ENCODE measurements at places on chromosomes 11 and 22.
A peak's percentile ranks its signal among the peaks of the same experiment; 100 is the strongest.

- no peak overlapping the region for H3K4me3 ChIP-seq
- no peaks in the 10 kb centered on the region for H3K36me3 ChIP-seq
- peaks cover 2% of the 10 kb centered on the region for H3K27me3 ChIP-seq
- H3K27ac ChIP-seq = no peak overlapping the region
Measured at GRCh38 chr11:64643256-64643881, 52.3 kb downstream of the SLC22A12 start.

DNA sequence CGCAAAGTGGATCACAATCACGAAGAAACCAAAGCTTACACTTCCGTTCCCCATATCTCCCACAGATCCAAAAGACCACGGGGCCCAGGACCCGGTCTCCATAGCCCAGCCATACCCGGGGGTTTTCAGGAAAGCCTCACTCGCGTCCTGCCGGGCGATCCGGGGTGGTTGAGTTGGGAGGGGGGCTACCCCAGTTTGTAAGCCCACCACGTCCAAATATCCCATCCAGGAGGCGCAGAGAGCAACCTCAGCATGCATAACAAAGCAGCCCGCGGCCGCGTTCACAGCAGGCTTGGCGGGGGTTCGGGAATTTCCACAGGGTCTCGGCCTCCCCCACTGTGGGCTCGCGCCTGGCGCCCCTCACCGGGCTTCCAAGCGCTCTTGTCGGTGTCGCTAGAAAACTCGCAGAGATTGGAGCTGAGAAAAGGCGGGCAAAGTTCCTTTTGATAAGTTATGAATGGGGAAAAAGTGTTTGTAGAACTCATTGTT lies 9.5 kb downstream of the SDF2L1 start:
- peaks cover 11% of the 10 kb centered on the region for H3K4me1 ChIP-seq
- H3K4me3 ChIP-seq = peak overlapping the region; percentile 86
- no peaks in the 10 kb centered on the region for H3K36me3 ChIP-seq
- DNase-seq = no peak
- H3K27me3 ChIP-seq = no peaks in the 10 kb centered on the region
- H3K27ac ChIP-seq = no peak overlapping the region

GRCh38 chr11:2807025-2807681 lies 78.4 kb downstream of the CDKN1C start:
- H3K36me3 ChIP-seq = no peaks in the 10 kb centered on the region
- H3K4me1 ChIP-seq = no peaks in the 10 kb centered on the region
- DNase-seq = no peak
- H3K4me3 ChIP-seq = no peak overlapping the region
- H3K27me3 ChIP-seq = no peaks in the 10 kb centered on the region

DNA sequence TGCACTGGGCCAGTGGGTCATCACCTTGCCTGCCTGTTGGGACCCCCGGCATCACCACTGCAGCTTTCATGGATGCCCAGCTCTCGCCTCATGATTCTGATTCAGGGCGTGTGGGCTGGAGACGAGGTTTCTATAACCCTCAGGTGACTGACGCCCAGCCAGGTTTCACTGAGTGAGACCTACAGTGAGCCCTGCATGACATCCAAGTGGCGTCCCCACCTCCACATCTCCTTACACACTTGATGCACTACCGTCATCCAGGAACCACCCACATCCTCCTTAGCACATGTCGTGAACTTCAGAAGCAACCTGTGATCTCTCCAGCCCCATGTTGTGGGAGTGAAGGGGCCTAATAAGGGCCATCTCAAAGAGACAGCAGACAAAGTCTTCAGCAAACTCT lies 257.5 kb downstream of the CTTN start:
- no peak overlapping the region for H3K4me3 ChIP-seq
- H3K27ac ChIP-seq = no peak overlapping the region
- H3K36me3 ChIP-seq = no peaks in the 10 kb centered on the region
- DNase-seq = no peak
- no peaks in the 10 kb centered on the region for H3K27me3 ChIP-seq
- no peaks in the 10 kb centered on the region for H3K4me1 ChIP-seq

DNA sequence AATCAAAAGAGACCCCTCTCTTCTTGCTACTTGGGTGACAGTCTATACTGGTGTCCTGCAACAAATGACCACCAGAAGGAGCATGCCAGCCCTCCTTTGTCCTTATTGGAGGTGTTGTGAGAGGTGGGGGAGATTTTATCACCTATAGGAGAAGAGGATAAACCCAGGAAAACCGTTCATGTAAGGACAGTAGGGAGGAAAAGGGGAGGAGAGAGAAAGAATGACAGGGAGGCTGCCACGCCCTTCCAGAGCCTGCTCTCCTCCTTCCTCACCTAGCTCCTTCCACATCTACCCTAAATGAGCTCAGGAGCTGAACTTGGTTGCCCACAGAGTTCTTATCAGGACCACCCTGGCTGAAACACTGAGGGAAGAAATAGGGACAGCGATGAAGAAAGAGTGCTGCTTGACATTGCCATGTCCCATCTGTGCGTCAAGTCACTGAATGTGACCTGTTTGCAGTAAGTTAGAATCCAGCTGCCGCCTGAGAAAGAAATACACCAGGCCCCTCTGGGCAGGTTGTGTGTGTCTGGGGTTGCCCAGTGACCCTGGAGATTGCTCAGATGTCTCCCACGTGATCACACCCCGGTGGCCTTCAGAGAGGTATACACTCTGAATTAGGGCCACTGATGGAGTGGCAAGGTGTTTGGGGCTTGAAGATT lies 40.4 kb upstream of the ETS1 start:
- H3K4me3 ChIP-seq = no peak overlapping the region
- peak overlapping the region; percentile 78 for H3K27ac ChIP-seq
- DNase-seq = no peak
- peaks cover 84% of the 10 kb centered on the region for H3K4me1 ChIP-seq
- H3K27me3 ChIP-seq = no peaks in the 10 kb centered on the region

GRCh38 chr11:1807264-1807995 lies 27.4 kb upstream of the SYT8 start:
- no peaks in the 10 kb centered on the region for H3K36me3 ChIP-seq
- H3K27ac ChIP-seq = no peak overlapping the region
- peaks cover 5% of the 10 kb centered on the region for H3K27me3 ChIP-seq

- H3K4me3 ChIP-seq = no peak overlapping the region
- no peak overlapping the region for H3K27ac ChIP-seq
- H3K4me1 ChIP-seq = no peaks in the 10 kb centered on the region
- no peak for DNase-seq
Measured at GRCh38 chr11:8102296-8102915, 21.4 kb downstream of the TUB start.

DNA sequence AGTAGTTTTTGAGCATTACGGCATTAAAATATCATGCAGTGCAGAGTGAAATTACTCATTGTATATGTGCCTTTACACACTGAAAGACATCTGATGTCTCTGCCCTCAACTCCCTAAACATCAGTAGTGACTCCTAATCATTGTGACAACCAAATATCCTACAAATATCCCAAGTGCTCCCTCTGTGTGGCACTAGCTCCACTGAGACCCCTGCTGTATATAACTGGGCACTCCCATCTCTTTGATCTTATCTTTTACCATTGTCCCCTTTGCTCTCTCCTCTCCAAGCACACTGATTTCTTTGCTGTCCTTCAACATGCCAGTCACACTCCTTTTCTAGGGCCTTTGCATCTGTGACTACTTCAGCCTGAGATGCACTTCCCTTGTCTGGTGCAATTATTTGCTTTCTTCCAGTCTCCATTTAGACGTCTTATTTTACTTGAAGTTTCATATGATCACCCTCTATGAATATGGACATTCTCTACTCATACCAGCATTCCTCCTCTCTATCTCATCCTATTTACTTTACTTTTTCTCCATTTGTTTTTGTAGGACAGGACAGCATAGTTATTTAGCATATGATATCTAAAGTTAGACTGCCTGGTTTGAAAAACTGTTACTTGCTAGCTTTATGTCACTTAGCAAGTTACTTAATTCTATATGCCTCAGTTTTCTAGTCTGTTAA lies 2.4 kb downstream of the SLC5A12 start:
- H3K36me3 ChIP-seq = no peaks in the 10 kb centered on the region
- H3K27me3 ChIP-seq = no peaks in the 10 kb centered on the region
- no peak for DNase-seq
- no peak overlapping the region for H3K4me3 ChIP-seq
- no peak overlapping the region for H3K27ac ChIP-seq
- H3K4me1 ChIP-seq = no peaks in the 10 kb centered on the region

GRCh38 chr11:67278135-67278938 lies 10.8 kb upstream of the ANKRD13D start:
- peaks cover 27% of the 10 kb centered on the region for H3K36me3 ChIP-seq
- H3K27me3 ChIP-seq = no peaks in the 10 kb centered on the region
- H3K4me1 ChIP-seq = peaks cover 100% of the 10 kb centered on the region
- peak overlapping the region; percentile 49 for H3K4me3 ChIP-seq
- no peak for DNase-seq

GRCh38 chr11:45569776-45570175 lies 95.6 kb downstream of the CHST1 start:
- no peak overlapping the region for H3K27ac ChIP-seq
- no peak for DNase-seq
- H3K36me3 ChIP-seq = no peaks in the 10 kb centered on the region
- H3K4me3 ChIP-seq = no peak overlapping the region
- no peaks in the 10 kb centered on the region for H3K4me1 ChIP-seq

DNA sequence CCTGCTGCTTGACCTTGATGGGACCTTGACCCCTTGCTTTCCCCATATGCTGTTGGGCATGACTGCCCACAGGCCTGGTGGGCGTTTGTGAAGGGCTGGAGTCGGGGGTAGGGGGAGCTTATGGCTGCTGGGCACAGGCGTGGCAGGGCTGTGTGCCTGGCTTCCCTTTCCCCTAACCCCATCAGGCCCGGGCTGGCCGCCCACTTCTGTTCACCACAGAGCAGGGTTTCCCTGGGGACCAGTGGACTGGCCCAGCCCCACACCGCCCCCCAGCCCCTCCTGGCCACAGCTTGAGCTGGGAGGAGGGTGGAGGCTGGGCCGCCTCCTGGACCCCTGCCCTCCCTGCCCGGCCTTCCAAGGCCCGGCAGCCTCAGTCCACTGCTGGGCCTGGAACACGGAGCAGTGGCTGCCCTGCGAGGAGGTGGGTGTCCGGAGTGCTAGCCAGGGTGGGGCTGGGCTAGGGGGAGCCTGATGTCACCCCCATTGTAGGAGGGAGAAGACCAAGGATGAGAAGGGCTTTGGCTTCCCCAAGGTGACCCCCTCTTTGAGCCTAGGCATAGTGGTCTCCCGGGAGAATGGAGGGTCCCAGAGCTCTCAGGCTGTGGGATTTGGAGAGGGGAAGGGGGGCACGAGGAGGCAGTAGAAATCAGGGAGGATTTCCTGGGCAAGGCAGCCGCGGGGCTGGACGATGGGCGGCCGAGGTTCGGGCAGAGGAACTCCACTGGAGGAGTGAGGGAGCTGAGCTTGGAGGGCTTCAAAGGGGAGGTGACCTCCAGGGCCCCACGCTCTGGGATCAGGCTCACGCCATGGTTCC lies at the start of gene AIFM3:
Gene AIFM3, plus strand, starts transcription at position 373 of the 814 bp plus-strand sequence. CDS start 690 bp downstream, outside the sequence.
- DNase-seq = no peak
- peaks cover 2% of the 10 kb centered on the region for H3K27me3 ChIP-seq
- H3K27ac ChIP-seq = no peak within 1 kb of the TSS
- H3K4me3 ChIP-seq = no peak within 1 kb of the TSS
- H3K36me3 ChIP-seq = no peaks in the 10 kb centered on the region

DNA sequence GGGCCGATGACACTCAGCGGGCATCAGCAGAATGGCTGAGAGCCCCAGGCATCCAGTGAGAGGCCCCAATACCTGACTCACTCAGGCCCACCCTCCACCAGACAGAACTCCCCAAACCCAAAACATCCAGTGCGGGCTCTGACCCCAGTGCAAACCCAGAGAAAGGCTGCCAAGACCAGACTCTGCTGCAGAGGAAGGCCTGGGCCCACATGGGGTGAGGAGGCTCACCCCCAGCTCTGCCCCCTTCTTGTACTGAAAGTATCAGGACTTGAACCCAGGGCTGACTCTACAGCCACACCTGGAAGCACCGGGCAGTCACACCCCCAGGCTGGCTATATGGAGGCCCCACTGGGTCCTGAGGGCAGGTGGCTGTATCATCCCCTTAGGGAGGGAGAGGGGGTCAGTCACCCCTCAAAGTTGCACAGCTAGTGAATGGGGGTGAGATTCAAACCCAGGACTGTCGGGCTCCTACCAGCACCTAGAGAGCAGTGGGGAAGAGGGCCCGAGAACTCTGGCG lies 49.3 kb downstream of the IGLL1 start:
- DNase-seq = no peak
- no peaks in the 10 kb centered on the region for H3K4me1 ChIP-seq
- no peak overlapping the region for H3K27ac ChIP-seq
- H3K4me3 ChIP-seq = no peak overlapping the region
- H3K27me3 ChIP-seq = peaks cover 41% of the 10 kb centered on the region
- no peaks in the 10 kb centered on the region for H3K36me3 ChIP-seq

DNA sequence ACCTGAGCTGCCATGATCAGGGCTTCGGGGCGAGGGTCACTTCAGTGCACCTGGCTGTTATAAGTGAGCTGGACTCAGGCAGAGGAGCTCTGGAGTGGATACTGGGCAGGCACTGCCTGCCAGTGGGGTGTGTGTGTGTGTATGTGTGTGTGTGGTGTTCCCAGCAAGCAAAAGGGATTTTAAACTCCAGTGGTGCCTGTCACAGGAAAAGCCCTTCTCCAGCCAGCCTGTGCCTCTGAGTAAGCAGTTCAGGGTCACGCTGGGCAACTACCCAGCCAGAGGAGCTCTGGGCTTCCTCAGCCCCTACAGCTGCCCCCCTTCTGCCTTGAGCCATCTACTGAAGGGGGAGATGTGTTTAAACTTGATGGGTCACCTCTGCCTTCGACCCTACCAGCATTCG lies 109.0 kb downstream of the OSBP2 start:
- DNase-seq = no peak
- peaks cover 42% of the 10 kb centered on the region for H3K27me3 ChIP-seq
- no peaks in the 10 kb centered on the region for H3K36me3 ChIP-seq
- peaks cover 8% of the 10 kb centered on the region for H3K4me1 ChIP-seq

- no peak overlapping the region for H3K4me3 ChIP-seq
- H3K4me1 ChIP-seq = no peaks in the 10 kb centered on the region
- no peaks in the 10 kb centered on the region for H3K27me3 ChIP-seq
- H3K27ac ChIP-seq = no peak overlapping the region
- H3K36me3 ChIP-seq = no peaks in the 10 kb centered on the region
Measured at GRCh38 chr22:33659448-33659847, 260.8 kb downstream of the LARGE1 start.

DNA sequence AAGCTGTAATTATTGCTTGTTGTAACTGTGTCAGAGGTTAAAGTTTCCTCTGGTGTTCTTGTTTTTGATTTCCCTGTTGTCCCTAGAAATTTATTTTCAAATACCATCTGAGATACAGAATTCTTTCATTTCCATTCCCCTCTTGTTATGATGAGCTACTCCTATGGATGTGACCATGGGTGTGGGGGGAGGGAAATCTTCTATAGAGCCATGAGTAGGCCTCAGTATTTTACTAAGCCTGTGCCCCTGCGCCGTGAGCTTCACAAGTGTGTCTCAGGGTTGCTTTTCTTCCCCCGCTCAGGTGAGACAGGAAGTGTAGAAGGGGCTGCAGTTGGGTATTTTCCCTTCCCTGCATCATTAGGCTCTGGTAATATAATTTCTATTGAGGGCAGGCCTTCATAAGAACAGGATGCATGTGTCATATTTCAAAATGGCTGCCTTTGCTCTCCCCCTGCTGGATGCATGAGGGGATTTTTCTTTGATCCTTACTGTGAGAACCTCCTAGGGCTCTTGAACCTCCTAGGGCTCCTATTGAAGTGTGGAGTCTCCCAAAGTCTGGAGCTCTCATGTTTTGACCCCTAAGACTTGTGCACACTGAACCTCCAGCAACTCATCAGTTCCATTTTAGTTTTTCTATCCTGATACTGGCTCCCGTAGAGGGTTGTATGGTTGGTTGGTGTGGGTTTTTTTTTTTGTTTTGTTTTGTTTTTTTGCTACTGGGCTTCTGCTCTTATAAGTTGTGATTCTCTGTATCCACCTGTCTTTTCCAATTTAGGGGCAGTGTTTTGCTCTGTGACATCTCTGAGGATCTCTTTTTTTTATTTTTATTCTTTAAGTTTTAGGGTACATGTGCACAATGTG lies 658.2 kb downstream of the NTM start:
- no peaks in the 10 kb centered on the region for H3K4me1 ChIP-seq
- no peaks in the 10 kb centered on the region for H3K27me3 ChIP-seq
- H3K36me3 ChIP-seq = no peaks in the 10 kb centered on the region
- H3K4me3 ChIP-seq = no peak overlapping the region
- DNase-seq = no peak
- H3K27ac ChIP-seq = no peak overlapping the region

All from T-cell (primary cell).